Astrocyte of the hippocampus (primary cell): ENCODE measurements at places on chromosomes 12 and 14.

GRCh38 chr14:77980475-77981321 is 180.8 kb downstream of the ADCK1 start:
- DNase-seq: peak; percentile 29

DNA sequence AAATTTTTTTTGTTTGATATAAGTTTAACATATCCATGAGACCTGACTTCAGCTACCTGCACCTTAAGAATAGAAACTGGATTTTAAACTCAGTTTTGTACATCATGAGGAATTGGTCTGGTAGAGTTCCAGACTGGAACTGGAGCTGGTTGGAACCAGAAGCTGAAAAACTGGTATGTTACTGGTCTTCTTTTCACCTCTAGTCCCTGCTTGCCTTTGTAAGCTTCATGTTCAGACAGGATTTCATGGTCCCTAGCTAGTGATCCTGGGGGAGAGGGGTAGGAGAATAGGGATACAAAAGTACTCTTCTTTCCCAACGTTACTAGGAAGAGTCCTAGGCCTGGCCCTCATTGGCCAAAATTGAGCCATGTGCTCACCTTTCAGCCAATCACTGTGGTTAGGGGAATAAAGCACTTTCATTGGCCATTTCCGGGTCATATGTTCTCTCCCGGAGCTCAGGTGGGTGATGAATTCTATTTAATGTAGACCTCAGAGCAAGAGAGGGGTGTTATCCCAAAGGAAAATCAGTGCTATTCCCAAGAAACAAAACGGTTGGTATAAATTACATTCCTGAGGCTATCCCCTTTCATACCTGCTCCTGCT is 36.9 kb upstream of the APPL2 start:
- DNase-seq: no peak

- DNase-seq: peak; percentile 31
These were observed 11.7 kb downstream of the KDM2B start for GRCh38 chr12:121568971-121569751.

GRCh38 chr12:92485351-92486348 is 217.1 kb upstream of the PLEKHG7 start:
- no peak for DNase-seq

DNA sequence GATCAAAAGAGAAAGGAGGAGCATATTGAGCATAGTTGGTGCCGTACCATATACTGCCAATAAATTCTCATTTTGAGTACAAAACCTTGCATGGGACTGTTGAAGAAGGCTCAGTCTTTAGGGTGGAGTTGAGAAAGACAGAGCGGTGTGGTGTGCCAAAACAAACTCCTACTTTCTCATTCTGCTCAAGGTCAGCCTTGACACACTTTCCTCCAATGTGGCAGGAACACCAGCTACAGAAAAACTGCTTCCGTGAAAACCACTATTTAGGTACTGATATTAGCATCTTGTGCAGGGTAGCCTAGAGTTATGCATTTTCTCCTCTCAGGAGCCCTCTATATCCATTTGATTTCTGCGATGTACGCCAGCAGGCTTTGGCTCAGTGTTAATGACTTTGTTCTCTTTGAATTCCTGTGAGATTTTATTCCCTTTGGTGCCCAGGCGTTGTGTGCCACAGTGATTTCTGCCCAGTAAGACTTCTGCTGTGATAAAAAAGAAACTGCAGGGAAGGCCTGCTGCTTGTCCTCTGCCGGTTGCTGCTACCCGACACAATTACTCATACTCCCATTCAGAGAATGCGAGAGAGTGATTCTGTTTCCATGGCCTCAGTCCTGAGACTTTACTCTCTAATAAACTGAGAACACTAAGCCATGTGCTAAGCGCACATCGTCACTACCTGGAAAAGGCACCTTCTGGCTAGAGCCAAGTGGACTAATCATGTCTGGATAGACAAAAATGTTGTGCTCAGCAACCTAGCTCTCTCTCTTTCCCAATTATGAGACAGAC is 88.3 kb upstream of the MDM1 start:
- DNase-seq: peak; percentile 73

GRCh38 chr12:71594214-71594948 is 69.3 kb downstream of the ZFC3H1 start:
- no peak for DNase-seq

GRCh38 chr12:76312315-76312714 is 35.9 kb downstream of the BBS10 start:
- DNase-seq: peak; percentile 77

GRCh38 chr14:70642303-70643235 is 853 bp downstream of the TTC9 start:
- DNase-seq: no peak

DNA sequence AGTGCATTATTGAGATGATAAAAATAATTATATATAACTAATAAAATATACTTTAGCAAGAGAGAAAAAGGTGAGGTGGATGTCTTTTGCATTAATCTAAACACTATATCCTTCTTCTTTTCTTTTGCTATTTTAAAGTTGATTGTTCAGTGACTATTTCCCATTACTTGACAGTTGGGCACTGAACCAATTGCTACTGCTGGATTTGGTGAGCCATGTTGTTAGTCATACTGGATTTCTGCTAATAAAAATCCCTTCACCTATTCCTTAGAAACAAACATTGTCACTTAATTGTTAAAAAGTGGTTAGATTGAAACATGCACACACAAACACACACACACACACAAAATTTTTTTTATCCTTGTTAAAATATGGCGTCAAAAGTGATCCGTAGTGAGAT is 251.6 kb upstream of the ALG10 start:
- no peak for DNase-seq

DNA sequence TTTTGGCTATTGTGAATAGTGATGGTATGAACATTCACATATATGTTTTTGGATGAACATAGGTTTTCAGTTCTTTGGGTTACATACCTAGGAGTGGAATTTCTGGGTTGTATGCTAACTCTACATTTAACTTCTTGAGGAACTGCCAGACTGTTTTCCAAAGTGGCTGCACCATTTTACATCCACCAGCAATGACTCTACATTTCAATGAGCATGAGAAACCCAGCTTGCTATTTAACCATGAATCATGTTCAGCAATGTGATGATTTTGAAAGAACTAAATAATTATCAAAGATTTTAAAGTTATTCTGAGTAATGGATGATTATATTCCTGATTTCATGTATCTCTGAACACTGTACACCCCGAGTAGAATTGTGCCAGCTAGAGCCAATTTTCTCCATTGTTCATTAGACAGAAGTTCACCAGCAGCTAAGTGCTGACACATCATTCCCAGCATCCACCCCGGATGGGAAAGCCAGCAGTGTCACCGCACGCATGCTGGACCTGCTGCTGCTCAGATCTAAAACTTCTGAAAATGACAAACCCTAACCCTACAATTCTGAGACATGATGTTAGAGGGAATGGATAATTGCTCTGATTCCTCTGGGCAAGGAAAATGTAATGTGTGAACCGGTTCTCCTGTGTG is 13.3 kb upstream of the ANAPC5 start:
- DNase-seq: peak; percentile 16

DNA sequence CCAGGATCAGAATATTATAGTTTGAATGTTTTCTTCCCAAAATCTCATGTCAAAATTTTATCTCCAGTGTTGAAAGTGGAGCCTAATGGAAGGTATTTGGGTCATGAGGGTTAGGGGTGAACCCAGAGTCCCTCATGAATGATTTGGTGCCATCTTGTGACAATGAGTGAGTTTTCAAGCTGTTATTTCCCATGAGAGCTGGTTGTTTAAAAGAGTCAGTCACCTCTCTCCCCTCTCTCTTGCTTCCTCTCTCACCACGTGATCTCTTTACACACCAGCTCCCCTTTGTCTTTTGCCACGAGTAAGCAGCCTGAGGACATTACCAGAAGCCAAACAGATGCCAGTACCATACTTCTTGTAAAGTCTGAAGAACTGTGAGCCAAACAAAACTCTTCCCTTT is 561.6 kb downstream of the RERGL start:
- DNase-seq: no peak

DNA sequence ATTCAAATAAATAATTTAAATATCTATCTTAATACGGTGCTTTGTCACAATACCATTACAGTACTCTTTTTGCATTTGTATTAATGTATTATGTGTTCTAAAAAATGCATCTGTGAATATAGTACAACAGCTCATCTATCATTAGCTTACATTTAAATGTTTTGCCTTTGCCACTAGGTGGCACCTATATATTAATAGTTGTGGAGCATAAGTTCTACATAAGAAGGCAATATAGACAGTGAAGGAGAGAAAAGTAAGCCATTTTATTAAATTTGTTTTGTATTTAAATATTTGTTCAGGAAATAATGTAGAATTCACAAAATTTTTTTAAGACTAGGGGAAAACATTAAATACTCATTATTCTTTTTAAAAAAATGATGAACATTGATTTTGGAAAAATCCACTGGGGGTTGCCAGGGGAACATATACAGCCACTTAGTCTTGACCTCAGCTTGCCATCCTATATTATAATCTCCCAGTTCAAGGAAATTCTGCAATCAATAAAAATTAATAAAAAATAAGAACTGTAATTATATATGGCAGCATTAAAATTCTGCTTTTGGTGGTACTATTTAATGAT is 9.8 kb downstream of the CCER1 start:
- peak; percentile 11 for DNase-seq

- DNase-seq: no peak
These were observed 231.7 kb upstream of the PRKD1 start for GRCh38 chr14:30159374-30159773.

DNA sequence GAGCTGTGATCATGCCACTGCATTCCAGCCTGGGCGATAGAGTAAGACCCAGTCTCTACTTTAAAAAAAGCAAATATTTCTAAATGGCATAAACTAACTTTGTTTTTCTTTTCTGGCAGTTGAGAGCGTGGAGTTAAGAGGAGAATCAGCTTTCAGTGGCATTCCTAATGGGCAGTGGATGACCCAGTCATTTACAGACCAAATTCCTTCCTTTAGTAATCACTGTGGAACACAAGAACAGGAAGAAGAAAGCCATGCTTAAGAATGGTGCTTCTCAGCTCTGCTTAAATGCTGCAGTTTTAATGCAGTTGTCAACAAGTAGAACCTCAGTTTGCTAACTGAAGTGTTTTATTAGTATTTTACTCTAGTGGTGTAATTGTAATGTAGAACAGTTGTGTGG is 21.2 kb downstream of the TDG start:
- DNase-seq: peak; percentile 82

DNA sequence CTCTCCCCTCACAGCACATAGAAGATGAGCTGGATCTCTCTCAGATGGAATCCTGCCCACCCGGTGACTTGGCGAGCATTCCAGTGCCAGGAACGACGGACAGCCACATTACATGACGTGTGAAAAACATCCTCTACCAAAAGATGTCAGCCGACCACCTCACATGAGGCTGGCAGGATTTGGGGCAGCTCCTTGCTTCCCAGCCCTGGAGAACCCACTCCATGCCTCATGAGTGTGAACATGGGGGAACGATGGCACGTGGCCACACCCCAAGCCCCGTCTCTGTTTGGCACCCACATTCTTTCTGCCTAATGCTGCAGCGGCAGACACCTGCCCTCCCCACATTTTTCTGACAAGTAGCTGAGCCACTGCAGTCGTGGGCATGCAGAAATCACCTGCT is 202.5 kb downstream of the CALM1 start:
- DNase-seq: no peak

DNA sequence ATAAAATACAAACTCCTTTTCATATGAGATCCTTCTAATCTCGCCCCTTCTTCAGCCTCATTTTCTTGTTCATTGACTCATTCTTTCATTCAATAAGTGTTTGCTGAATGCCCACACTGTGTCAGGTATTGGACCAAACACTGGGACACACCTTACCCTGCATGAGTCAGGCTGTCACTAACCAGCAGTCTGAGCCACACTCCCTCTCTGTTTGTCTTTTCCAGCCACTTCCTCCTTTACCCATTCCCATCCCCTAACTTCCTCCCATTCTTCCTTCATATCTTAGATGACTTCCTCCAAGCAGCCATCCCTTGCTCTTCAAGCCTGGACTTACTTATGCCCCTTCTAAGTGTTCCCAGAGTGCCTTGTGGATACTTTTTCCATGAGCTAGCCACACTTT is 27.0 kb upstream of the HIF1A start:
- DNase-seq: no peak

DNA sequence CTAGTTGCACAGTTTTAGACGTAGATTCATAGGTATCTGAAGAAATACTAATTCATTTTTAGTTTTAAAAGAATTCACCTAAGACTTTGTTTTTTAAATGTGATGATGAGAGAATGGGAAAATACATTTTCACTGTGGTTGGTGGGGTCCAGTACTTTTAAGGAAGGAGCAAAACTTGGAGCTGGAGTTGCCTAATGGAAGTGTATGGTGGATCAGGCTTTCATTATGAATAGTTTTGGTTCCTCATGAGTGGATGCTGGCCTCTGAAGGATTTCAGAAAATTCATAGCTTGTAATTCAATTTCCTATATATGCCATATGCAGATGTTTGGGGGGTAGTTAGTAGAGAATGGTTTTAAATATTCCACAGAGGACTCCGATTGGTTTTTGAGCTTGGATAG is 27.1 kb downstream of the STK38L start:
- no peak for DNase-seq

DNA sequence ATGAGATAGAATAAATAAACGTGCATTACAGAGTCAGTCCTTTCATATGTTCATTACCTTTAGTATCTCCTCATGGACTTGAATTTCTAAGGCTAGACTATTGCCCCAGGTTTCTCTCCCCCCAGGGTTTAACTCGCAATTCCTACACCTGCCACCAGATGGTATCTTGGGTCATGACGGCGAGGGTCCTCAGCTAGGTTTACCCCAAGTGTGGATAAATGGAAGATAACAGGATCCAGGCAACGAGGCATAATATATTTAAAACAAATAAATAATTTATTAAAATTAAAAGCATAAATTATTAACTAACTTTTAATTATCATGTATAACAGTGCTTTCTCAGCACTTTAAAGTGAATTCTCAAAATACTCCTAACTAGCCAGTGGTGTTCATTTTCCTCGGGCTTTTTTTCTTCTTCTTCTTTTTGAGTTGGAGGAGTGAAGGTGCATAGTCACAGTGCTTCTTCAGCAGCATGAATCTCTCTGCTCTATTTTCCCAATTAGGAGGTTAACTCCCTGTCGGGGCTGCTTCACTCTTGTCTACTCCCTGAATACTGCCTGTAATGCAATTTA is 243.5 kb upstream of the CAND1 start:
- DNase-seq: peak; percentile 64

GRCh38 chr12:69972136-69972535 is 147.1 kb downstream of the MYRFL start:
- DNase-seq: no peak

DNA sequence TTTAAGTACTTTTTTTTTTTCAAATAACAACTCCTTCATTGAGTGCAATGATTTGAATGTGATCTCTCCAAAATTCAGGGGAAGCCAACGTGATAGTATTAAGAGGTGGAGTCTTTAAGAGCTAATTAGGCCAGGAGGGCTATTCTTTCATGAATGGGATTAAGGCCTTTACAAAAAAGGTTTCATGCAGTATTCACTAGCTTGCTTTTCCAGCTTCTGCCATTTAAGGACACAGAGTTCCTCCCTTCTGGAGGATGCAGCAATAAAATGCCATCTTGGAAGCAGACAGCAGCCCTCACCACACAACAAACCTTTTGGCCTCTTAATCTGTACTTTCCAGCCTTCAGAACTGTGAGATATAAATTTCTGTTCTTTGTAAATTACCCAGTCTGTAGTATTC is 586.8 kb upstream of the LMO3 start:
- no peak for DNase-seq

GRCh38 chr14:68630611-68631393 is 162.1 kb downstream of the ZFP36L1 start:
- DNase-seq: no peak

- DNase-seq: no peak
These were observed 88.4 kb downstream of the PCNX1 start for GRCh38 chr14:70995671-70996070.
